ENCODE measurements at places on chromosomes 16 and 17. TPM values are rescaled to one million over a fixed set of nuclear protein-coding genes. Genes with fewer than 3 reads are reported as not detected.

The VPS35 gene
- 86.9 TPM for total RNA-seq

The AATK gene
- 9.3 TPM for total RNA-seq

The ORMDL3 gene
- 104 TPM for total RNA-seq

The KRT17 gene
- not detected for total RNA-seq

The SUPT4H1 gene
- total RNA-seq: 49.4 TPM

The CDYL2 gene
- 6.0 TPM for total RNA-seq

The GJD3 gene
- total RNA-seq: 2.6 TPM

The LITAFD gene
- total RNA-seq: not detected

The HS3ST2 gene
- 0.22 TPM for total RNA-seq

The GPR139 gene
- not detected for total RNA-seq

DNA sequence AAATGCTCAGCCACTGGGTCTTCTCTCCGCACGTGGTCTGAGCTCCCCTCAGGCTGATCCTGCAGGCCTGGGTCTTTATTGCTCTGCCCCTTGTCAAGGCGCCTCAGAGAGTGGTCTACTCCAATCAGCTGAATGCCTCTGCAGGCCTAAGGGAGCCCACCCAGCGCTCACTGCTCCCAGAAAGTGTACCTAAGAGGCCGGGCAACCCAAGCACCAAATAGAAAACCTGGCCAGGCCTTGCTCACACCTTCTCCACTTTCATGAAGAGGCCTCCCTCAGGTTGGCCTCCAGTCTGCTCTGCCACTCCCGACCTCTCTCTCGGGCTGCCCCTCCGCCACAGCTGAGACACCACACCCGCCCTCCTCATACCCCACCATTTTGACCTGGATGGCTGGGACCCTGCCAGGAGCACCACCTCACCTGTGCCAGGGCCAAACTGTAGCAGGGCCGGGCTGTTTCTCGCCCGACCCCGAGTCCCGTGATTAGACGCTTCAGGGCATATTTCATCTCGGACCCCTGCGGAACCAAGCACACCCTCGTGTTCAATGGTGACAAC, 665 bp downstream of the MYBBP1A start:
- no peak for DNase-seq

GRCh38 chr17:57327176-57327970, 71.0 kb downstream of the MSI2 start:
- DNase-seq: peak; percentile 19

- DNase-seq: peak; percentile 87
Observed at GRCh38 chr17:78915872-78916632, 9.1 kb downstream of the TIMP2 start.

GRCh38 chr16:72939247-72939646, 108.7 kb downstream of the ZFHX3 start:
- DNase-seq: peak; percentile 75

- DNase-seq: no peak
Observed at GRCh38 chr17:43448720-43449469, 34.9 kb upstream of the DHX8 start.

GRCh38 chr16:64845071-64845470, 276.8 kb downstream of the CDH11 start:
- no peak for DNase-seq

- DNase-seq: no peak
Observed at GRCh38 chr17:75778861-75779249, 5.8 kb upstream of the UNK start.

- DNase-seq: no peak
Observed at GRCh38 chr16:54437401-54437800, 150.8 kb upstream of the IRX3 start.

DNA sequence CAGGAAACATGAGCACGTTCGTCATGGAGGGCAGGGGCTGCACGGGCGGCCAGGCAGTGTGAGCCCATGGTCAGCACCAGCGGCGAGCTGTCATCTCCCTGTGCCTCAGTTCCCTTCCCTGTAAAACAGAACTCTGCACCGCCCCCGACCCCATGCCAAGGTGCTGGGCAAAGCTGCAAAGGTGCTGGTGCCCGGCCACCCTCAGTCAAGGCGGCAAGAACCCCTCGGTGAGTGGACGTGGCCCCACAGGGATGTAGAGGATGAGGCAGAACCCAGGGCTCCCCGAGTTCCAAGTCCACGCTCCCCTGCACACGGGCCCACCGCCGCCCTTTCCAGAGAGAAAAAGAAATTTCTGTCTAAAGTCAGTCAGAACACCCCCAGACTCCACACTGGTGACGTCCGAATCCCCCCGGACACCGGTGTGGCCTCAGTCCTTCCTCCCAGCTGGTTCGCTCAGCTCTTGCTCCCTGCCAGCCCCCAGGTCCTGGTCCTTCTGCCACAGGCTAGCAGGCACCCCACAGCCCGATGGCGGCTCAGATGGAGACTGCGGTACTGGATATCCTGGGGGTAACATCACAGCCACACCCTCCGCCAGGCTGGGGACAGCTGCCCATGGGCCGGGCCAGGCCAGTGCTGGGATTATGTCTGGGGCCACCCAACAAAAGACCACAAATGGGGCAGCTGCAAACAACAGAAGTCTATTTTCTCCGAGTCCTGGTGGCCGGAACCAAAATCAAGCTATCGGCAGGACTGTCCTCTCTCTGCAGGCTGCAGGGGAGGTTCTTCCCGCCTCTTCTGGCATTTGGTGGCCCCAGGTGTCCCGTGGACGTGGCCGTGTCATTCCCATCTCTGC, 14.4 kb upstream of the BAHCC1 start:
- no peak for DNase-seq

Data from cardiac septum (tissue), 1 donor.